ENCODE measurements at places on chromosomes 1 and 21.

DNA sequence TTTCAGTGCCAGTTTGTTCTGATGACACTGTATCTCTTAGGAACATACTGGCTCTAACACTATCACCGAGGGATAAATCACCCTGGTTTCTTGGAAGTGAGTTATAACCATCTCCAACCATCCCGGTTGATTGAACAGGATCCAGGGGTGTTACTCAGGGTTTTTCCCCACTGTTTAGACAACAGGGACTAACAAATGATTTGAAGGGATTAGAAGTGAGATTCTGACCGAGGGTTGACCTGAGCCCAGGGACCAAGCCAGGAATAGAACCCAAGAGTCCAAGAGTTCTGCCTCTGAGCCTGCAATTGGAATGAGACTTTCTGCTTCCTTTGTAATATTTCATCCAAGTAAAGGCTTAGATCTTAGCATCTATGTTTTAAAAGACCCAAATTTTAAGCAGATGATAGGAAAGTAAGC, 154.0 kb downstream of the DHRS3 start:
- peak; percentile 83 for DNase-seq

- DNase-seq, result no peak
Observed at GRCh38 chr1:67228791-67229190, 62.5 kb downstream of the IL23R start.

- DNase-seq, result no peak
Observed at GRCh38 chr1:20883766-20884165, 96.7 kb upstream of the HP1BP3 start.

DNA sequence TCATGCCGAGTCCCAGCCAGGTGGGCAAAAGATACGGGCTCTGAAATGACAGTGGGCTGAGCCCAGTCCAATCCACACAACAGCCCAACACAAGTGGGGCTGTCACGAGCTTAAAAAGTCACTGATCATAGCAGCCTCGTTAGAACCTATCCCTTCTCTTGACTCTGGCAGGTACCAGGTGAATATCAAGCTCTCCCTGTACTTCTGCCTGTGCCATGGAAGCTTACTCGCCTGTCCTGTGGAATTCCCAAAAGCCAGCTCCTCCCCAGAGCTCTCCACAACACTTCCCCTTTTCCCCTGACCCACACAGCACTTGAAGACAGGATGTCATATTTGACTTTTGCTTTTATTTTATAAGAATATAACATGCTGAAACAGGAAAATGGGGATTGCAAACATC, 5.9 kb downstream of the RGS16 start:
- DNase-seq, result no peak

GRCh38 chr1:226738421-226738994, 574 bp downstream of the ITPKB start:
- peak; percentile 53 for DNase-seq

DNA sequence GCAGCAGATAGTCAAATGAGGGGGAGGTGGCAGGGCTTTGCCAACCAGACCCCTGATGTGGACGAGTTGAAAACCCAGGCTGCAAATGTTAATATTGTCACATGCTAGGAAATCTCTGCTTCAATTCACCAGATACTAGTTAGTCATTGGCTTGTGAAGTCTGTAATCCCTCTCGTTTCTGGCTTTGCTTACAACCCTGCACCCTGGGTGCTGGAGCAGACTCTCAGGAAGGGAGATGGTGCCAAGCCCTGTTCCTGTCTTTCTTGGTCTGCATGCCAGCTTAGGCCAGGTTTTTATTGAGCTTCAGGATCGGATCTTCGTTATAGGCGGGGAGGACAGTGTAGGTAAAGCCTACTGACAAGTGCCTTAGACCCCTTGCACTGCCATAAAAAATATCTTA, 53.3 kb downstream of the MDM4 start:
- DNase-seq, result no peak

GRCh38 chr1:154884869-154885701, 15.0 kb upstream of the KCNN3 start:
- DNase-seq, result no peak

DNA sequence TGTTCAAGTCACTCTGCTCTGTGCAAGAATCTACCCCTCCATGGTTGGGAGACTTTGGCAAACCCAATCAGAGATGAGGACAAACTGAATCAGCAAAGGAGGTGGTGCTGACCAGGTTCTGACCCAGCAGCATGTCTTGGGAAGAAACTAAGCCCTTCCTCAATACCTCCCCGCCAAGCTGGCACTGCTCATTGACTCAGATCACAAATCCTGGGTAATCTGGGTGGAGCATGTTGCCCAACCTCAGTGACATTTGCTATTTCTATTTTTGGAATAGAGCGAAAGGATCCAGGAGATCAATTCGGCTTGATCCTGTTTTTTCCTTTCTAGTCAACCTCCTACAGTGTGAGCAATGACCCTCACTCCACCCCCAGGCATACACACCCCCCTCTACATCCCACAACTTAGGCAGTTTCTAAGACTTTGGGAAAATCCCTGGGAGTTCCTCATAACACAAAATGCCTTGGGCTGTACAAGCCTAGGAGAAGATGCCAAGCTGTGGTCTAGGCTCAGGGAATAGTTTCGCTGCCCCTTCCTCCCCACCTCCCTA, 166.8 kb upstream of the KCNJ6 start:
- DNase-seq, result no peak

DNA sequence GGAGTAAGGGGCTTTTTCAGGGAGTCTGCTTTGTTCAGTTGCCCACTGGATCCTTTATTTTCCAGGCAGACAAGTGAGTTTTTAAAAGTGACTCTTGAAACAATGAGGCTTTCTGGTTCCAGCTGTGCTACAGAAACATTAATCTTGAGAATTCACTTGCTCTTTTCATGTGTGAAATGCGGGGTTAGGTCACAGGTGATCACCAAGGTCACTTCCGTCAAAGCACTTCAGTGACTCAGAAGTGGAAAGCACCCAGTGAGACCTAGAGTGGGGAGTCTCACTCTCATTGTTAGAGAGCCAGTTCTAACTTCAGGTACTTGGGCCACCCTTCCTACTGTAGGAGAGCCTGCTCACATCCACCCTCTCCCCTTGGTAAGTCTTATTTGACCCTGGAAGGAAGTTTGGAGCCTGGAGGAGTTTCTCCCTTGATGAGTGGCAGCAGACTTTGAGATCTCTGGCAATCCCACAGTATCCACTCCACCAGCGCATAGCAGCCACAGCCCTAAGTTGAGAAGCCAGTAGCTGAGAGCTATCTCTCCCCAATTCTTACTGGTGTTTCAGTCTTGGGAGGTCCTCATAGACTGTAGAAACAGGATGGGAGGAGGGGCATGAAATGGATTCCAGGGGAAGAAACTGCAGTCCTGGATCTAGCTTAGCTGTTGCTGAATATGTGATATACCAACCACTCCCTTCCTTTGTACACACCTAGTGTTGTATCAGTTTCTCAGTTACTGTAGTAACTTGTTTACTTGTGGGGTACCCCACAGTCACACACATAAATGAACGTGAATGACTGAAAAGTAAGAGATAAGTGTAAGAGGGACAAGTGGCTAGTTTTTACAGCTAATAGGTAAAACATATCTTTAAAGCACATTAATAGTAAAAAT, 3.1 kb downstream of the TACSTD2 start:
- DNase-seq, result no peak

- DNase-seq, result no peak
Observed at GRCh38 chr1:234127026-234127671, 222.7 kb downstream of the SLC35F3 start.

DNA sequence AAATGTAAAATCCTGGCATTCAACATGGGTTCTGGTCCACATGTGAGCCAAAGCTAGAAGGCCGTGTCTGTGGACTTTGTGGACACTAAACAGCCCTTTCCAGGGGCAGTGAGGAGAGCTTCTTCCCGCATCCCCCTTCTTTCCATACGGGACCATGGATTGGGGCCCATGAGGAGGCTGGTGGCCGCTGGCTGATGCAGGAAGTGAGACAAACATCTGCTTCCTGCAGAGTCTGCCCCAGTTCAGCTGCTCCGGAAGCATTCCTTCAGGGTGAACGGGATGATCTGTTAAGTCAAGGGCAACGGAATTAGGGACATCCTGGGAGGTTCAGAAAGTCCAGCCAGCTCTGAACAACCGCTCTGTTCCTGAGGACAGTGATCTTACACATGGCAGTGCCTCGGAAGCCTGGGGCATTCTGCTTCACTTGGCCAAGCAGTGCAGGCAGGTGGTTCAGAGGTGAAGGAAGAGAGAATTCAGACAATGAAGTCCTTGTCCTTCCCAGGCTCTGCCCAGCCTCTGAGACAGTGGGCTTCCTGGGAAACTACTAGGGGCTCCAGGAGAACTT, 1.5 kb downstream of the CA6 start:
- peak; percentile 34 for DNase-seq

GRCh38 chr21:25062061-25062460, 545.2 kb downstream of the MRPL39 start:
- DNase-seq, result no peak

GRCh38 chr1:30881319-30882181, 27.0 kb downstream of the SDC3 start:
- DNase-seq, result no peak

GRCh38 chr1:40978886-40979240, 633 bp upstream of the CTPS1 start:
- no peak for DNase-seq

GRCh38 chr1:57124768-57125446, 159.1 kb upstream of the C8B start:
- no peak for DNase-seq

- no peak for DNase-seq
Observed at GRCh38 chr1:241357366-241358340, 648 bp upstream of the RGS7 start.

DNA sequence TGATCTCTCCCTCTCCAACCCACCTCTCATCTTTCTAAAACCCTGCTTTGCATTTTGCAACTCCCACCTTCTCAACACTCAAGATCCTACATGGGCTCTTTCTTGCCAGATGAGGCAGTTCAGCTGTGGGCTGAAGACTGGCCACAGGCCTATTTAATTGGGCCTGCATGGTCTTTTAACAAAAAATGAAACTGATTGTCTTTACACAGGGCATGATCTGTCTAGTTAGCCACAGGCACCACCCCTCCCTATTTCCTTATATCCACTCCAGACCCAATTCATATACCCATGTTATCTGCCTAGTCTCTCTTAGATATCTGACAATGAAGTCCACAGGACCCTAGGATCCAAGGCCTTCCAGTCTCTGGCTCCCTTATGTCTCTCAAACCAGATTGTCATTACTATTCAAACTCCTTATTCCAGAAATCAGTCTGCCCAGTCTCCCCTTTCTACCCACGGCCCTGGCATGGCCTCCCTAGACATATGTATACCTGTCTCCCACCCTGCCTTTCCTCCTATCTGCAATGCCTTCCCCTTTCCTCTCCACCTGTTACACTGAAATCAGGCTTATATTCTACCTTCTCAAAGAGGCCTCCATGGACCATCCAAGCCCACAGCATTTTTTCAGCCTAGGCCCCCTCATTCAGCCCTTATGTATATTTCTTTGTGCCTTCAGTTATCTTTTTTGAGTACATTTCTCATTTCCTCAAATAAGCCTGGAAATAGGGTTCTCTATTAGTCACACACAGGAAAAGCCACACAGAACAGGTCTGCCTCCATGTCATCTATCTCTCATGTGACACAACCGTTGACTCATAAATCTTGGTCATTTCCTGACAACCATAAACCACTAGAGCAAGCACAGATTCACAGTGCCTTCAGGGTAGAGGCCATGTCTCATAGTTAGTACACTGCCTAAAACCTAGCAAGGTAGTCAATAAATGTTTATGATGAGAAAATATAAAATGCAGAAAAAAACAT, 39.0 kb downstream of the LPAR3 start:
- DNase-seq, result no peak

GRCh38 chr1:241749041-241749944, 97.2 kb downstream of the WDR64 start:
- DNase-seq, result no peak

DNA sequence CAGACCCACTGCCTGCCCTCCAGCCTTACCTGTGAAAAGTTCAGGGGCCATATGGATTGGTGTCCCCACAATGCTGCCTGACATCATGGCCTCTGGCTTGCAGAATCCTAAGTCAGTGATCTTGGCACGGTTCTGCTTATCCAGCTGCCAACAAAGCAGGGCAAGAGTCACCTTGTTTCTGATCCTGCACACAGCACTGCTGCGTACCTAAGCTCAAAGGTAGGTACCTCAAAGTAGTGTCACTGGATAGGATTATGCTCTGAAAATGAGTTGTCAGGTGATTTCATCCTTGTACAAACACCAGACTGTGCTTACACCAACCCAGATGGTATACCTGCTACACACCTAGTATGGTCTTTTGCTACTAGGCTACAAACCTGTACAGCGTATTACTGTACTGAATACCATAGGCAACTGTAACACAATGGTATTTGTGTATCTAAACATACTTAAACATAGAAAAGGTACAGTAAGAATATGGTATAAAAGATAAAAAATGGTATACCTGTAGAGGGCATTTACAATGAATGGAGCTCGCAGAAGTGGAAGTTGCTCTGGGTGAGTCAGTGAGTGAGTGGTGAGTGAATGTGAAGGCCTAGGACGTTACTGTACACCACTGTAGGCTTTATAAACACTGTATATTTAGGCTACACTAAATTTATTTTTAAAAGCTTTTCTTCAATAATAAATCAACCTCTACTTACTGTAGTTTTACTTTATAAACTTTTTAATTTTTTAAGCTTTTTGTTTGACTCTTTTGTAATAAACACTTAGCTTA, 29.1 kb upstream of the RBBP5 start:
- no peak for DNase-seq

All from left hindlimb (tissue), 1 donor.